ENCODE measurements at places on chromosomes 1 and 21.
A peak's percentile ranks its signal among the peaks of the same experiment; 100 is the strongest.

DNA sequence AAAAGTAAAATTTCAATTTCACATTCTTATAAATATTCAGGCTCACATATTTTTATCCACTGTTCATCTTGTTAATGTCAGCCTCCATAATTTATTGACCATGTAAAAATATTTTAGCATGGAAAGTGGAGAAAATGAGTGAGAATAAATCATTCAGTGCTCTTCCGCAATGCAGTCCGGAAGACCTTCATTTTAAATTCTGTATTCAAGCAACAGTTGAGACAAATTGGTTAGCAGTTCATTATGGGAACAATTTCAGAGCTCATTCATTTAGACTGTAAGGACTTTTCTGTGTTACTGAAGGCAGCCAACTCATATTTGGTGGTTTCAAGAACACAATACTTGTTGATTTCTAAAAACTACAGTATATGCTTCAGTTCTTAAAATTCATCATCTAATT lies 97.8 kb downstream of the TYW3 start:
- no peak for DNase-seq

GRCh38 chr1:214354440-214355148 lies 73.6 kb downstream of the SMYD2 start:
- DNase-seq: no peak

GRCh38 chr1:204314171-204314892 lies 45.4 kb downstream of the PLEKHA6 start:
- DNase-seq: no peak

DNA sequence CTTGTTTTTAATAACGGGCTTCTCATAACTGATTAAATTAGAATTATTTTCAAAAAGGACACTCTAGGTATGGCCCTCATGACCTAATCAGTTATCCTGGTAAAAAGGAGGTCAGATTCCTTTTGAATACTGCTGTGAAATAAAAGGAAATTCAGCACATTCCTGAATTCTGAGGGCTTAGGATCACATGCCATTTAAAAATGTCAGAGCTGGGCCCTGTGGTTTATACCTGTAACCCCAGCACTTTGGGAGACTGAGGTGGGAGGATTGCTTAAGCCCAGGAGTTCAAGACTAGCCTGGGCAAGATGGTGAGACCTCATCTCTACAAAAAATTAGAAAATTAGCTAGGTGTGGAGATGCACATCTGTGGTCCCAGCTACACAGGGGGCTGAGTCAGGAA lies 18.0 kb upstream of the RABGGTB start:
- DNase-seq: no peak

DNA sequence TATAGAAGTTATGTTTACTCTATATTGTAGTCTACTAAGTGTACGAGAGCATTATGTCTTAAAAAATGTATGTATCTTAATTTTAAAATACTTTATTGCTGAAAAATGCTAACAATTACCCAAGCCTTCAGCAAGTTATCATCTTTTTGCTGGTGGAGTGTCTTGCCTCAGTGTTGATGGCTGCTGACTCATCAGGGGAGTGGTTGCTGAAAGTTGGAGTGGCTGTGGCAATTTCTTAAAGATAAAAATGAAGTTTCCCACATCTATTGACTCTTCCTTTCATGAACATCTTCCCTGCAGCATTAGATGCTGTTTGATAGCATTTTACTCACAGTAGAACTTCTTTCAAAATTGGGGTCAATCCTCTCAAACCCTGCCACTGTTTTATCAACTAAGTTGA lies 95.8 kb downstream of the CDC7 start:
- DNase-seq: no peak

DNA sequence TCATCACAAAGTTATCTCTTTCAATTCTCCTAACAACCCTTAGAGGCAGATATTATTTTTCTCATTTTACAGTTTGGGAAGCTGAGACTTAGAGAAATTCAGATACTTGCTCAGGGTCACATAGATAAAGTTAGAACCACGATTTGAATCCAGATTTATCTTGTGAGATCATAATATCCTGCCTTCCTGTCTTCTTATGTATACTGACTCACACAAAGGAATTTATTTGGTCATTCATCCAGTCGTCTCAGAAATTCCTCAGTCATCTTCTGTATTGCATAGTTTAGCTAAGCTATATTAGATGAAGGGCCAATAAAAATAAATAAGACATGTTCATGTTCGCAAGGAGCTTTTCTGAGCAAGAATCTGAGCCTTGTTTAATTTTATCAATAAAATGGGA lies 35.8 kb upstream of the RUNX1 start:
- DNase-seq: no peak

DNA sequence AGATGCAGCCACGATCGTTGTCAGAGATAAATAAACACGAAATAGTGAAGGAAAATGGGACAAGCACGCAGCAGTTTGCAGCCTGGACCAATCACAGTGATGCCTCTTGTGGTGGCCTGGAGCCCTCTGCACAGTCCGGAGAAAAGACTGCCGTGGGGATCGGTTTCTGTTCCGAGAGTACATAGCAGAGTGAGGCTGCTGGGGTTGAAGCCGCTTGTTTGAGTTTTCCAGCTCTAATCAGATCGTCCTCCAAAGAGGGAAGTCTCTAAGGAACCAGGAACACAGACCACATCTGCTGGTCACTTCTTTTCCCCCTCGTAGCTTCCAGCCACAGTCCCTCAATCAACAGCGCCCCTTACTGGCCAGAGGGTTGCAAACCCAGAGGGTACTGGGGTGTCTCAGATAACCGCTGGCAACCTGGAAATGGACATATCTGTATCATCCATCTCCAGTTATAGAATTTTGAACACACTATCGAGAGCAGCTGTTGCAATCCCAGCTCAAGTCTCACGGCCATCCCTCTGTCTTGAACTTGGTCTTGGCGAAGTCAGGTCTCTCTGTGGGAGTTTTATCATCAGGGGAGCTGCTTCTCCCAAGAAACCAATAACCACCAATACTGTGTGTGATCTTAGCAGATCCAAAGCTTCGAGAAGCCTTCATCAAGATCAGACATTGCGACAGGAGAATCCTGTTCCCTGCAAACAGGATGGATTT lies 57.4 kb downstream of the OLIG1 start:
- DNase-seq: peak; percentile 24
